ENCODE measurements at places on chromosomes 6 and 20. TPM values are rescaled to one million over a fixed set of nuclear protein-coding genes. Genes with fewer than 3 reads are reported as not detected.

The TPBG gene
- total RNA-seq, result 55.1 TPM

The ZNF311 gene
- total RNA-seq, result 1.8 TPM

The NEDD9 gene
- 30.6 TPM for total RNA-seq

The VARS1 gene
- total RNA-seq, result 47.3 TPM

The PM20D2 gene
- 3.8 TPM for total RNA-seq
